ENCODE measurements at places on chromosomes 16 and 17.

GRCh38 chr17:16881239-16881924 is 90.5 kb downstream of the TNFRSF13B start:
- DNase-seq, result no peak

GRCh38 chr17:41962111-41962510 is 4.5 kb upstream of the CNP start:
- no peak for DNase-seq

- DNase-seq, result no peak
These were observed 61.7 kb downstream of the KCNJ2 start for GRCh38 chr17:70230850-70231640.

DNA sequence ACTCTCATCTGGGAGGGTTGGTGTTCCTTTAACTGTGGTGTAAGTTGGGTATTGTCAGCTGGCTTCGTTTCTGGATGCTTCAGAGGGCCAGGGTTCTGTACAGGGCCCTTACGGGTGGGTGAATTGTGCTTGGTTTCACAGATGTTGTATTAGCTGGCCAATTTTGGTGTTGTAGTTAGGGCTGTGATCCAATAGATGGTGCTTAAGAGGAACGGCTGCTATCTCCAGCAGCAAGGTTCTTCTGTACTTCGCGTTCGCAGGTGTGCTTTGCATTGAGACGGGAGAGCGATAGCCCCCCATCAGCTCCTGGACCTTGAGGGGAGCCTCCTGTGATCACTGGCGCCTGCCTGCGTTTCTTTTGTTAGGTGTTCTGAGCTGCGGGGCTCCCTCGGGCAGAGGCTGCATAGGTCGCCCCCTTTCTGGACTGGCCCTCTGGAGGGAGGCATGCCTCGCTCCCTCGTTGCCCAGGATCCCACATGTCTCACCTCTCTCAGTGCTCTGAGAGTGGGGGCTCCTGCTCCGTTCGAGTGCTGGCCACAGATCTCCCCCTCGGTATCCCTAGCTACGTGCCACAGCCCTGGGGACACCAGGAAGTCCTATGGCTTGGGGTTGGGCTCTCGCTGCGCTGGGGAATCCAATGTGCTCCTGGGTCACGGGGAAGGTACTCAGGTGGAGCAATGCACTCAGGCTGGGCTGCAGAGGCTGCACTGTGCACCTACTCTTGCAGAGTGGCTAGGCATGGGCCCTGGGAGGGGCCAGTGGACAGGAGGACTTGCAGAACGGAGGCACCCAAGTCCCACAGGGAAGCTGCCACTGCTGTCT is 837 bp upstream of the PRDM7 start:
- DNase-seq, result no peak

GRCh38 chr16:53775821-53776431 is 72.0 kb downstream of the FTO start:
- peak; percentile 21 for DNase-seq

DNA sequence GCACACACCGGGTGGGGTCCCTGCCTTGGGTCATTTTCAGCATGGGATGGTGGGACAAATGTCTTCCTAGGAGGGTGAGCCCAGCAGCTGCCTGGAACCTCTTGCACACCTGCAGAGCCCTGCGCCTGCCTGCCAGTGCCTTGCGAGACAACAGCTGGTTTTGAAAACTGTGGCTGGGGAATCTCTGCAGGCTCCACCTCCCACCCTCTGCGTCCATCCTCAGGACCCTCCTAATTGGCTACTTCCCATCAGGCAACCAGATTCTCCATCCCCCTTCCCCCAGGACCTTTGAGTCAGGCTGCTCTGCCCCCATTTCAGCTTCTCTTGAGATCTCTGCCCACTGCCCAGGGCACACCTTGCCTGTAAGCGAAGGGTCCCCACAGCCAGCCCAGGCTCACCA is 26.6 kb downstream of the PEMT start:
- no peak for DNase-seq

DNA sequence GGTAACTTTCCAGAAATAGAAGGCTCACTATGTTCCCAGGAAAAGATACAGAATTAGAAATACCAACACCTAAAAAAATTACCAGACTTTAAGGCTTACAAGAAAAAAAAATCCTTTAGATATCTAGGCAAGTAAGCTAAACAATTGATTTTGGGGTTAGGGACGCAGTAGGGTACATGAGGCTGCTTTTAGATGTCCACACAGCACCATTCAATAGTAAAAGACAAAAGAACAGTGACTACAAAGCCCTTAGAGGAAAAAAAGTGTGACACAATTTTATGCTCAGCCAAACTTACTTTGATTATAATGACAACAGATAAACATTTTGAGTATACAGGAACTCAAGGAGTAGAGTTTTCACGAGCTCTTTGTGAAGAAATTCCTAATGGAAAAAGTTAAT is 29.9 kb downstream of the METTL16 start:
- no peak for DNase-seq

- DNase-seq, result no peak
These were observed 46.9 kb downstream of the AXIN2 start for GRCh38 chr17:65514541-65514940.

GRCh38 chr16:80887062-80887461 is 82.7 kb upstream of the CDYL2 start:
- no peak for DNase-seq

DNA sequence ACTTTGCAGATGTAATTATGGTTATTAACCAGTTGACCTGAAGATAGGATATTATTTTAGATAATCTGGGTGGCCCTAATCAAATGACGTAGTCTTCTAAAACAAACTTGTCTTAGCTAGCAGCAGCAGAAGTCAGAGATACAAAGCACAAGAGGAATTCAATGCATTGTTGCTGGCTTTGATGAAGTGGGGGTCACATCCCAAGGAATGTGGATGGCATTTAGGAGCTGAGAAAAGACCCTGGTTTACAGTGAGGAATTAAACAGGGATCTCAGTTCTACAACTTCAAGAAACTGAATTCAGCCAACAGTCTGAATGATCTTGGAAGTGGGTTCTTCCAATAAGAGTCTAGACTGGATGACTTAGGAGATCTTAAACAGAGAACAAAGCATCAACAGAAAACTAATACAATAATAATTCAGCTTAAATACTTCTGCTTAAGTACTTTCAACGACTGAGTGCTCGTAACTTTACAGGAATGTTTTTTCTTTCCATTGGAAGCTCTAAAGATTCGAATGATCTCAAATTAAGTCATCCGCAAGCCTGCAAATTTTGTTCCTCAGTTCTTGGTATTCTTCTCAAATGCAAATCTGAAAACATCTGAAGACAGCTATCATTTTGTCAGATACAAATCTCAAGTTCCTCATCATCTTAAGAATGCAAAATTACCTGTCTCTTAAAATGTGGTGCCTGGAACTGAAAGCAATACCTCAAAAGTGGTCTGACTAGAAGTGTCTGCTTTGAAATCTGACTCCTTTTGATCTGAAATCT is 3.3 kb downstream of the C16orf46 start:
- no peak for DNase-seq

DNA sequence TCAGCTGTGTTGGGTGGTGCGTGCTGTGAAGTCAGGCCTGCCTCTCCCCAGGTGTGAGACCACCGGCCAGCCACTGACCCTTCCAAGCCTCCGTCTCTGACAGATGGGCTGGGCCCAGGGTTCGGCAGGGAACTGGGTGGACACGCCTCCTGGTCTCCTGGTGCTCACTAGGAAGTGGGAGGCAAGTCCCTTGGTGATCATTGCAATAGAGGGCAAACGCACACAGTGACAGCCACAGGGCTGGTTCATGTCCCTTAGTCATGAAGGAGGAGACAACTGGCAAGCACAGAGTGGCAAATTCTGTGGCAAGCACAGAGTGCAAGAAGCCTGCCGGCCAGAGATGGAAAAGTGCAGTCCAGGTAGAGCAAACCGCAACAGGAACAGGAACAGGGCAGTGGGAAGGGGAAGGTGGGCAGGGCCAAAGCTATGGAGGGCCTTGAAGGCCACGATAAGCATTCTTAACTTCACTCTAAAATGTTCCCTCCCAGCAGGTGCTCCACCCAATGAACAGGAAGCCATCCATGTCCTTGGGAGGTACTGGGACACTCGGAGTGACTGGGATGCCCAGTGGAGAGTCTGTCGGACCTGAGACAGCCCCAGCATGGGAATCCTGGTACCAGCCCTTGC is 21.9 kb downstream of the USP7 start:
- no peak for DNase-seq

DNA sequence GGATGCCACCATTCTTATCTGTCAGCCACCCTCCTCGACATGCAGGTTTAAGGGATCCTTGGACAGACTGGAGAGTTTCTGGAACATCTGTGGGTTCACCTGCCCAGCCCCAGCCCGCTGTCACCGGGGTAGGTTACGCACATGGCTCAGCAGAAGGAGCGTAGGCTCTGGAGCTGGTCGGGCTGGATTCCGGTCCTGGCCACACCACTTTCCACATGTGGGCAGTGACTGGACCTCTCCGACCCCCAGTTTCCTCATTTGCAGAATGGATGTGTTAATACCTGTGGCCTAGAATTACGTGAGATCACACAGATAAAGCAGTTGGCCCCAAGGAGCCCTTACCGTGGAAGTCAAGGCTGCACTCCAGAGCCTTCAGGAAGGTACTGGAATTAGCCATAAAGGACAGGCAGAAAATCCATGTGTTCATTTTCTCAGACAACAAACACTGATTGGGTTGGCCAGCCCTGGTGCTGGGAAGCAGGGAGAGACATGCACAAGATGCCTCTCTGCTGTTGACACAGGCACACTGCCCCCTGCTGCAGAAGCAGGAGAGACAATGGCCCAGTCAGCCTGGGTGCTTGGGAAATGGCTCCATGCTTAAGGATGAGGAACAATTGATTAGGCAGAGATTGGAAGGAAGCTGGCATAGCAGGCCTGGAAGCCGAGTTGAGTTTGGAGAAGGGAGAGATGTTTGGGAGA is 58.8 kb downstream of the SF3B3 start:
- DNase-seq, result no peak

- no peak for DNase-seq
These were observed 22.4 kb downstream of the SPNS2 start for GRCh38 chr17:4520894-4521600.

DNA sequence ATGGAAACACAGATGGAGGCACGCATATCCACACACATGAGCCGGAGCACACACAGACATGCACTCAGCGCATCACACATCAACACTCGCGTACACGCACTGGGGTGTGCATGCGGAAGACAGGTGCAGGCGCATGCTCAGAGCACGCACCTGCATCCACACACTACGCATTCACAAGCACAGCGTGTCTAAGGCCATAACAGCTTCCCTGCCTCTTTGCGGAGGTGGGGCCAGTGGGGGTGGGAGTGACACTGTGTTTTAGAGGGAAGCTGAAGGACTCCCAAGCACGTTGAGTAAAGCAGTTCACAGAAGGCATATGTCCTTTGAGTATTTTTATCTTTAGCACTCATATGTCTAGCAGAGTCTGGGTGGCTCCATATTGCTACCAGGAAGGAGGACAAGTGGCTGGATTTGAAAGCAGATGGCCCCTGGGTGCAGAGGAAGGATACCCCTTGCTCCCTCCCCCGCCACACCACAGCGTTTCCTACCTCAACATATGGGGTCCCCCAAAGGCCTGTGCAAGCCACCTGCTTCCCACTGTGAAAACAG is 68.6 kb upstream of the TOB1 start:
- DNase-seq, result no peak

DNA sequence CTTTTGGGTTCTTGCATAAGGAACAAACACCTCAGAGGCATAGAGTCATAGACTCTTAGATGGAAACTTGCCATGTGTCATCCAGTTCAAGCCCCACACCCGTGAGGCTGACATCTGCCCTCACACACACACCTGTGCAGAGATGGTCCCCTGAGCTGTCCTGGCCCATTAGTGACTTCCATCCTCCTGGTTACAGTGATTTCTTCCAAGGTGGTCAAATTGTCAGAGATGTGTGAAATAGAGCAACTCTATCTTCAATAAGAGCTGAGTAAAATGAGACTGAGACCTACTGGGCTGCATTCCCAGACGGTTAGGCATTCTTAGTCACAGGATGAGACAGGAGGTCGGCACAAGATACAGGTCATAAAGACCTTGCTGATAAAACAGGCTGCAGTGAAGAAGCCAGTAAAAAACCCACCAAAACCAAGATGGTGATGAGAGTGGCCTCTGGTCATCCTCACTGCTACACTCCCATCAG is 342.2 kb upstream of the TNRC6C start:
- no peak for DNase-seq

DNA sequence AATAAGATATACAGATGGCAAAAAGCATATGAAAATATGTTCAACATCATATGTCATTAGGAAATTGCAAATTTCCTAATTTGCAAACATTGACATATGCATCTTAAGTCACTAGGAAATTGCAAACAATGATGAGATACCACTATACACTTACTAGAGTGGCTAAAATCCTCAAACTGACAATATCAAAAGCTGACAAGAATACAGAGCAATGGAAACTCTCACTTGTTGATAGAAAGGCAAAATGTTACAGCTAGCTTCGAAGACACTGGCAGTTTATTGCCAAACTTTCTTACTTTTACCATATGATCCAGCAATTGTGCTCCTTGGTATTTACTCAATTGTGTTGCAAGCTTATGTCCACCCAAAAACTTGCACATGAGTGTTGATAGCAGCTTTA is 5.0 kb upstream of the IL4R start:
- DNase-seq, result no peak

- no peak for DNase-seq
These were observed 187.0 kb downstream of the CCDC182 start for GRCh38 chr17:57557834-57558681.

- no peak for DNase-seq
These were observed 10.6 kb downstream of the ZSCAN10 start for GRCh38 chr16:3088450-3088849.

- no peak for DNase-seq
These were observed 786 bp upstream of the CDK5RAP3 start for GRCh38 chr17:47969930-47970724.

GRCh38 chr17:12438813-12439586 is 226.7 kb upstream of the MYOCD start:
- DNase-seq, result no peak

DNA sequence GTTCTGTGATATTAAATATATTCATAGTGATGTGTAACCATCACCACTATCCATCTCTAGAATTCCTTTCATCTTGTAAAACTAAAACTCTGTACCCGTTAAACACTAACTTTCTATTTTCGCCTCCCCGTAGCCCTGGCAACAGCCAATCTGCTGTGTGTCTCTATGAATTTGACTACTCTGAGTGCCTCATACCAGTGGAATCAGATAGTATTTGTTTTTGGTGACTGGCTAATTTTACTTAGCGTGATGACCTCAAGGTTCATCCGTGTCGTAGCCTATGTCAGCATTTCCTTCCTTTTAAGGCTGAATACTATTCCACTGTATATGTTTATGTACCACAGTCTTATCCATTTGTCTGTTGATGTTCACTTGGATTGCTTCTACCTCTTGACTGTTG is 18.2 kb downstream of the CHD9 start:
- no peak for DNase-seq

- peak; percentile 88 for DNase-seq
These were observed 39.8 kb upstream of the RASD1 start for GRCh38 chr17:17535957-17536356.
